ENCODE measurements at places on chromosomes 11 and 22. TPM values are rescaled to one million over a fixed set of nuclear protein-coding genes. Genes with fewer than 3 reads are reported as not detected.

TUT1 gene
- 8.8 TPM for total RNA-seq

CCS gene
- total RNA-seq, result 10.3 TPM

THY1 gene
- 2.5 TPM for total RNA-seq

TNNT3 gene
- 2.3 TPM for total RNA-seq

MOGAT2 gene
- total RNA-seq, result not detected

UBQLN3 gene
- not detected for total RNA-seq

- H3K27me3 ChIP-seq, result no peaks in the 10 kb centered on the region
- H3K4me1 ChIP-seq, result no peaks in the 10 kb centered on the region
- H3K4me3 ChIP-seq, result no peak overlapping the region
These were observed 97.7 kb downstream of the LARGE2 start for GRCh38 chr11:46020084-46020599.

GRCh38 chr22:36053242-36054147 is 24.9 kb upstream of the RBFOX2 start:
- H3K27me3 ChIP-seq, result no peaks in the 10 kb centered on the region
- H3K4me3 ChIP-seq, result no peak overlapping the region
- no peak for DNase-seq
- no peak overlapping the region for H3K27ac ChIP-seq
- no peaks in the 10 kb centered on the region for H3K36me3 ChIP-seq
- peaks cover 5% of the 10 kb centered on the region for H3K4me1 ChIP-seq

DNA sequence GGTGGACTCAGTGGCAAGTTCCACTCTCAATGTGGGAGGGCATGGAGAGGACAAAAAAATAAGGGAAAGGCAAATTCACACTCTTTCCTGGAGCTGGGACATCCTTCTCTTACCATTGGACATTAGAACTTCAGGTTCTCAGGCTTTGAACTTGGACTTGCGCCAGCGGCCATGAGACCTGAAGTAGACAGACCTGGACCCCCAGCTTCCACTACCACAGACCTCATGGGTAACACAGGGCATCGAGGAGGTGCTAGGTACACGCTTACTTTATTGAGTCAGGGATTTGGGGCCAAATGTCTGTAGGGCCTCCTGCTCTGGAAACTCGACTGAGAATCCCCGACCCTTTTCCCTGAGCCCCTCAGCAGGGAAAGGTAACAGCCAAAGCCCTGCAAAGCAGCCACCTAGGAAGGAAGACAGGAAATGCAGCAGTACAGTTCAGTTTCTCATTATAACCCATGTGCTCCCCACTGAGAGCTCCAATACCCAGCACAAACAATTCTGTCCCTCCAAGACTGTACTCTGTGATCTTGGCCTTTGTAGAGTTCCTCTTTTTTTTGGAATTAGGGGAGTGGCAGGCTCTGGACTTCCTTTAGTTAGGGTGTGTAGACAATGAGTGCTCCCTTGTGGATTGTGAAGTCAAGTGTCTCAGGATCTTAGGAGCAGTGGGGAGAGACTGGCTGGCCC is 5.7 kb downstream of the CHRNA10 start:
- H3K4me3 ChIP-seq, result no peak overlapping the region
- H3K36me3 ChIP-seq, result peaks cover 4% of the 10 kb centered on the region
- no peaks in the 10 kb centered on the region for H3K4me1 ChIP-seq
- DNase-seq, result no peak
- H3K27ac ChIP-seq, result no peak overlapping the region
- H3K27me3 ChIP-seq, result no peaks in the 10 kb centered on the region

DNA sequence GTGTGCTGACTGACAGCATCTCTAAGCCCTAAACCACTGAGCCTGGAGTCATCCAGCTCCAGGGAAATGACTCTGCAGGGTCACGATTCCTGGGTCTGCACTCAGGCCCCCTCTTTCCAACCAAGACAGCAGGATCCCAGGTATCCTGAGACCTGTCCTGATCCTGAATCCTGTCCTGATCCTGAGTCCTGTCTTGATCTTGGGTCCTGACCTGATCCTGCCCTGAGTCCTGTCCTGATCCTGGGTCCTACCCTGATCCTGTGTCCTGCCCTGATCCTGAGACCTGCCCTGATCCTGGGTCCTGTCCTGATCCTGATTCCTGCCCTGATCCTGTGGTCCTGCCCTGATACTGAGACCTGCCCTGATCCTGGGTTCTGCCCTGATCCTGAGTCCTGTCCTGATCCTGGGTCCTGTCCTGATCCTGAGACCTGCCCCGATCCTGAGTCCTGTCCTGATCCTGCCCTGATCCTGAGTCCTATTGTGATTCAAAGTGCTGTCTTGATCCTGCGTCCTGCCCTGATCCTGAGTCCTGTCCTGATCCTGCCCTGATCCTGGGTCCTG is 1.4 kb upstream of the KRTAP5-6 start:
- DNase-seq, result no peak
- H3K36me3 ChIP-seq, result no peaks in the 10 kb centered on the region
- H3K27me3 ChIP-seq, result peaks cover 3% of the 10 kb centered on the region
- H3K4me3 ChIP-seq, result no peak overlapping the region

GRCh38 chr22:38267086-38267485 is 5.7 kb downstream of the TMEM184B start:
- no peak for DNase-seq
- H3K4me3 ChIP-seq, result no peak overlapping the region
- H3K27me3 ChIP-seq, result no peaks in the 10 kb centered on the region
- no peaks in the 10 kb centered on the region for H3K36me3 ChIP-seq
- no peak overlapping the region for H3K27ac ChIP-seq

DNA sequence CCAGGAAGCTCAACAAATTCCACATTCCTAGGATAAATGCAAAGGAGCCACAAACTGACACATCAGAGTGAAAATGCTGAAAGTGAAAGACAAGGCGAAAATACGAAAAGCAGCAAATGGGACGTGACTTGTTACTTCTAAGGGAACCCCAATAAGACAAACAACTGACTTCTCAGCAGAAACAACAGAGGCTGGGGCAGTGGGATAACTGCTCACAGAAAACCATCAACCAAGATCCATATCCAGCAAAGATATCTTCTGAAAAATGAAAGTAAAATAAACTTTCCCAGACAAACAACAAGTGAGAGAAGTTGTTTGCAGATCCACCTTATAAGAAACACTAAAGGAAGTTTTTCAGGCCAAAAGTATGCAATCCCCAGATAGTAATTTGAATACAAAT is 72.1 kb downstream of the DGCR2 start:
- no peak for DNase-seq
- H3K36me3 ChIP-seq, result peaks cover 13% of the 10 kb centered on the region

DNA sequence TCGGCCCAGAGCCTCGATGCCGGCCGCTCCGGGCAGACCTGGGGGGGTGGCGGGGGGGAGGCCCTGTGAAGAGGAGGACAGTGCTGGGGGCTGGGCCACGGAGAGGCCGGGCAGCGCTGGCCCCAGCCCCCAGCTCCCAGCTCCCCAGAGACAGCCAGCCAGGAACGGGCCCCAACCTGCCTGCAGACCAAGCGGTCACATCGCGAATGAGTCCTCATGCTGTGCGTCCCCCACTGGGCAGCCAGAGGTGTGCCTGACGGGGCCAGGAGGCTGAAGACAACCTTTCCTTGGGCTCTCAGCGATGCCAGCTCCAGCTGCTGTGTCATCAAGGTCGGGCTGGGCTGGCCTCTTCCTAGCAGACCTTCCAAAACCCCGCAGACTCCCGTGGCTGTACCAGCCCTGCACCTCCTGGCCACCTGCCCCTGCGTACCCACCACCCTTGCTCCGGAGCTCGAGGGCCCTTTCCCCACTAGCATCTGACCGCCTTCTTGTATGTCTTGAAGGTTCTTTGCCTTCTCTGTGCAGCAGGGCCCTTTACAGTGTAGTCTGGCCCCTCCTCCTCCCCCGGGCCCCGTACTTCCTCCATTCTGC is 88.4 kb downstream of the CDKN1C start:
- no peak overlapping the region for H3K4me3 ChIP-seq
- H3K27ac ChIP-seq, result no peak overlapping the region
- H3K27me3 ChIP-seq, result no peaks in the 10 kb centered on the region
- no peak for DNase-seq
- H3K36me3 ChIP-seq, result no peaks in the 10 kb centered on the region
- no peaks in the 10 kb centered on the region for H3K4me1 ChIP-seq

DNA sequence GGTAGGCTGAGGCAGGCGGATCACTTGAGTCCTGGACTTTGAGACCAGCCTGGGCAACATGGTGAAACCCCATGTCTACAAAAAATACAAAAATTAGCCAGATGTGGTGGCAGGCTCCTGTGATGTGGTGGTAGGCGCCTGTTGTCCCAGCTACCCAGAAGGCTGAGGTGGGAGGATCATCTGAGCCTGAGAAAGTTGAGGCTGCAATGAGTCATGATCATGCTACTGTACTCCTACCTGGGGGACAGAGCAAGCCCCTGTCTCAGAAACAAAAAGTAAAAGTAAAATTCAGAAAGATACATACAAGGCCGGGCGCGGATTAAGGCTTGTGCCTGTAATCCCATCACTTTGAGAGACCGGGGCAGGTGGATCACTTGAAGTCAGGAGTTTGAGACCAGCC is 6.3 kb downstream of the LDHAL6A start:
- DNase-seq, result no peak
- no peaks in the 10 kb centered on the region for H3K27me3 ChIP-seq
- H3K27ac ChIP-seq, result no peak overlapping the region
- no peaks in the 10 kb centered on the region for H3K36me3 ChIP-seq
- H3K4me1 ChIP-seq, result peaks cover 8% of the 10 kb centered on the region

DNA sequence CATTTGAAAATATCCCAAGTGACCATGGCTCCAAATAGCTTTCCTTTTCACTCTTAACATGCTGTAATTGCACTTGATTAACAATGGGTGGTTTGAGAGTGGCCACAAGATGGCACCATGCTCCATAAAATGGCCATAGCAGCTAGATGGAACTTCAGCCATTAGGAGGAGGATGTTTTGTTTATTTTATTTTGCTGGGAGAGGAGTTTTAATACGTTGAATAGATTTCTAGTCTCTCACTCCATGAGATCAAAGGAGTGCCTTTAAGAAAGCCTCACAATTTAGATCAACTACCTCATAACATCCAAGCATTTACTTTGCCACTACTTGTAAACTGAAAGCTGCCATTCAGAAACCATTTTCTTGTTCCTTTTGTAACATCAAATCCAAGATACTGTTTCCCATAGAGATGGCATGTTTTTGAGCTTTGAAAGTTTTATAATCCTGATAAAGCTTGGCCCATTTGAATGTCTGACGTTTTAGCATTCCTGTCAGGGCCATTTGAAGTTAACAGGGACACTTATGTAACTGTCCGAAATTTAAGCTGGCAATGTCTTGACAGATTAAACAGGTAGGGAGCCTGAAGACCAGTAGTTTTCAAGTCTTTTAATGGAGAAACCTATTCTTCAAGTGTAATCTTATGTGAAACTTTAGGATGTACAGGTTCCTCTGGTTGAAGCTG is 4.7 kb downstream of the FEN1 start:
- H3K27ac ChIP-seq, result no peak overlapping the region
- no peak overlapping the region for H3K4me3 ChIP-seq
- H3K27me3 ChIP-seq, result no peaks in the 10 kb centered on the region
- peaks cover 54% of the 10 kb centered on the region for H3K36me3 ChIP-seq

- H3K4me1 ChIP-seq, result no peaks in the 10 kb centered on the region
- H3K27ac ChIP-seq, result no peak overlapping the region
- H3K4me3 ChIP-seq, result no peak overlapping the region
- no peaks in the 10 kb centered on the region for H3K36me3 ChIP-seq
These were observed 189.0 kb upstream of the SYT13 start for GRCh38 chr11:45475173-45475572.

Data from SJCRH30 (cell line).